ENCODE measurements at places on chromosomes 6 and 20.

DNA sequence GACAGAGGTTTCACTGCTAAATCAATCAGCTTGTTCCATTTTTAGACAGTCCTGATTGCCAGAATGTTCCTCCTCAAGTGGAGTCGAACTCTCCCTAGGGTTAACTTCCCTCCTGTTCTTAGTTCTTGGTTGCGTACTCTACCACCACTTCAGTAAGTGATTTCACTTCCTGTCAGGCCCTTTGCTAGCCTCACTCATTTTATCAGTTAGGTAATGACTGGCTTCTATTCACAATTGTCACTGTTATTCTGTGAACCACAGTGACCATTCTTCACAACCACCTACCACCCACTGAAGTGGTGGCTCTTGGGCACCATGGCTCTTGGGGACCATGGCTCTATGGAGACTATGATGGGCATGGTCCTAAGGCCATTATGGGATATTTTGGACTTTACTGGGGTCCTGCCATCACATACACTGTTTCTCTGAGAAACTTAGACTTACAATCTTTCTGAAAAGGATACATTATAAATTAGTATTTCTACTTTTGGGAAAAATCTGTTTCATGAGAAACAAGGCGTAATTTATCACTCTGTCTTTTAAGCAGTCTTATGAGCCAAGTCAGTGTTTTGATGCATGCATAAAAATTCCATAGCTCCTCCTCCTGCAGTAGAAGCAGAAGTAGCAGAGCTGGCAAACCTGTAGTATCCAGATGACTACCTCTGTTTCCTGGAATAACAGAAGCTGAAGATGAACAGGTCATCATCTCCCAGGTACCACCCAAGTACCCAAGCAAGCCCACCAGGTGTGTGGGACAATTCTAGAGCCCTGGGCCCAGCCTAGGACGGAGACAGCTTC, 66.3 kb downstream of the ATXN1 start:
- DNase-seq, result no peak

DNA sequence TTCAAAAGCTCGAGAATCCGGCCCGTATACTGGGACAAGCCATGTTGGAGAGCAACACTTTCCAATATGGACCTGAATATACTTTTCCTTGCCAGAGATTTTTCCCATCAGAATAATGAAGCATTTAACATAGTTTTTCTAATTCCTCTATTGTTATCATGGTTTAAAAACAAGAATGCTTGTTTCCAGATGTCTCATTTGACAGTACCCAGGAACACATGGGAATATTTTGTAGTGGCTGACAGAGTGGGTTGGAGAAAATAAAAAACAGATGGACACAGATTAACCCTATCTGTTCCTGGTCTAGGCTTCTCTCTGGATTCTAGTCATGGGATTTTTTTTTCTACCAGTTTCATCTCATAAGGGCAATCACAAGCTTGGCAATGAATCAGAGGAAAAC, 164.8 kb upstream of the CEP162 start:
- no peak for DNase-seq

DNA sequence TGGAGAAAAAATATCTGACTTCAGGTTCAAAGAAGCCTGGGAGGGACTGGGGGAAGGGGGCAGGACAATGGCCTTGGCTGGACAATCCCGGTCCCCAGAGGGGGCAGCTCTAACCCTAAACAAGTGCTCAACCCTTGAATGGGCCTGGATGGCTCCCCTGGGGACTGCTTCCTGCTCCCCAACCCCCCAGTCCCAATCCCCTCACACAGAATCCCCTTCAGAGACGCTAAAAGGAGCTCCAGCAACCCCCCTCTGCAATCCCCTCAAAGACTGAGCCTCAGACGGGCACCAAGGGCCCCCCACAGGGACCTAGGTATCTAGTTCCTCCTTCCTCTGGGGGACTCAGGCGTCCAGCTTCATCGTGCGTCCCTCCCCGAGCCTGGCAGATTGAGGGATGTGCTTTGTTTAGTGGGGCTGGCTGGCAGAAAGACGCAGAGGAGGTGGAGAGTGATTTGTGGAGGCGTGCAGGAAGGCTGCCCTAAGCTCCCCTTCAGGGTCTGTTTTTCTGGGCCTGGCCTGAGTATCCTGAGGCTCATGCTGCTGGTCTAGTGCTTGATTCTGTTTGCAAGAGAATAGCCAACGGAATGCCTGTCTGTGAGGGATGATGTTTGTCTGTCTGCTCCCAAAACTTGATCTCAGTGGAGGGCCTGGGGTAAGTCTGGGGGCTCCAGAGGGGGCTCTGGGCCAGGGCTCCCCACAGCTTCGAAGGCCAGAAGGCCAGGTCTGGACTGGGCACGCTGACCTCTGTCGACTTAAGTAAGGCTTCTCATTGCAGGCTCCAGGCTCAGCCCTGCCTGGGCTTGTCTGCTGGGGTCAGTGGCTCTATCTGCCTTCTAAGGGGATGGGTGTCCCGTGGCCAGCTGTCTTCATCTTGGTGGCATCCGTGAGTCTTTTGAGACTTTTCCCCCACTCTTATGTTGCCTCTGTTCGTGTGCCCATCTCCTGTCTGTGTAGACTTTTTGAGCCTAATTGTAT, 1.7 kb upstream of the POU5F1 start:
- DNase-seq, result no peak

- DNase-seq, result no peak
These were observed 100.4 kb downstream of the JAG1 start for GRCh38 chr20:10573273-10573950.

DNA sequence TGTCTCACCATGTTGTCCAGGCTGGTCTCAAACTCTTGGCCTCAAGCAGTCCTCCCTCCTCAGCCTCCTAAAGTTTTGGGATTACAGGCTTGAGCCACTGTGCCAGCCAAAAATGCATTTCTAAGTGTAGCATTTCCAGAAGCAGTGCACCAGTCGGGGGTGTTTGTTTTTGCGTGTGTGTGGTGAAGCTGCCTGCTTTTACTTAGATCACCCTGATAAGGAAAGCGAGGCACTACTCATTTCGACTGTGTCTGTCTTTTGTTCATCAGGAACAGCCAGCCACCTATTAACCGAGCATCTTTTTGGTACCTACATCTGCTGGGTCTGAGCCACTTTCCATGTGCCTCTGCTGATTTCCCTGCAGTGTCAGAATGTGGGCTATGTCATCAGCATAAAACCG, 18.7 kb downstream of the SIRT5 start:
- no peak for DNase-seq

- DNase-seq, result no peak
These were observed 43.0 kb upstream of the CD83 start for GRCh38 chr6:14074476-14075094.

DNA sequence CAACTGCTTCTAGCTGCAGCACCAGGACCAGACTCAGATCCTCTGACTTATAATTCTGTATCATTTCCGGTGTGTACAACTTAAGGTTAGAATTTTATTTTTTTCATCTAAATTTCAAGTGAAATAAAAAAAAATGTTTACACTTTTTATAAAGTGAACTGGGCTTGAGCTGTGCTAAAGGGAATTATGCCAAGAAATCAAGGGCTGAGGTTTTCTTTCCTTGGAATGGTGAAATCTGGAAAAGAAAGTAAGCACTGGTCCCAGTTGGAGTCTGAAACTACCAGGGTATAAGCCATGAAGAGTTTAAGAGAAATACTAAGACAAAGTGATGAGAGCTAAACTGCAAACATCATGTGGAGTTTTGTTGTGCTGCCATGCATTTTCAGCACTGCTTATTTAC, 21.7 kb upstream of the FYN start:
- no peak for DNase-seq

GRCh38 chr6:12698298-12698697, 18.3 kb upstream of the PHACTR1 start:
- no peak for DNase-seq

GRCh38 chr6:158068893-158069799, 87.5 kb downstream of the SYNJ2 start:
- no peak for DNase-seq

DNA sequence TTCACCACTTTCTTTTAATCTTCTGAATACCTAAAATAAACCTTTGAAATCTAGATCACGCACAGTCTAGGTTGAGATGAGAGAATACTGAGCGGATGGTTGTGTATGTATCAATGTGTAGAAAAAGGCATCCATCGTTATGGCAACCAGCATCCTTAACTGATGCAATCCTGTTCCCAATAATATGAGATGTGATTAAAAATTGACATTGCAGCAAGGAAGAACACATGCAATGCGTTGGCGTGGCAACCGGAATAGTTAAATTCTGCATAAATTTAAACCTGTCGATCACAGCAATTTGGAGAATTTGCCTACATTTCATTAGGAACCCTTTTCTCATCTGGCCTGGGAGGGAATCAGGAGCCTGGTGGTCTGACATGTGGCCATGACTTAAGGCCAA, 1.3 kb upstream of the L3MBTL1 start:
- no peak for DNase-seq

GRCh38 chr6:69758214-69758613, 38.6 kb downstream of the LMBRD1 start:
- peak; percentile 23 for DNase-seq

- DNase-seq, result no peak
These were observed 429.6 kb upstream of the JARID2 start for GRCh38 chr6:14816116-14816859.

GRCh38 chr6:53831081-53831869, 36.5 kb downstream of the LRRC1 start:
- no peak for DNase-seq

GRCh38 chr6:35486005-35486925, 10.6 kb downstream of the TEAD3 start:
- no peak for DNase-seq

DNA sequence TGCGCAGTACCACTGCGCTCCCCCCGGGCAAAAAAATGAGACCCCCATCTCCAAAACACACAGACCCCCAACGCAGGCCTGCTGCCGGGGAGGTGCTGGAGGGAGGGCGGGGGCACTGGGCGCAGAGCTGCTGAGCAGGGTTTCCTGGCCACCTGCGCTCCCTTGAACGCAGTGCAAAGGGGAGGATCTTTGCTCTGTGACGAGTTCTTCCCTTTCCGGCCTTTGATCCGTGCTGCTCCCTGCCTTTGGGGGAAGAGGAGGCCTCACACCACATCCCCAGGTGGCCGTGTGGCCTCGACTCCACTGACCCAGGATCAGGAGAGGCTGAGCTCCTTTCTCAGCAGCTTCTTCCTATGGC, 8.9 kb upstream of the COL20A1 start:
- no peak for DNase-seq

DNA sequence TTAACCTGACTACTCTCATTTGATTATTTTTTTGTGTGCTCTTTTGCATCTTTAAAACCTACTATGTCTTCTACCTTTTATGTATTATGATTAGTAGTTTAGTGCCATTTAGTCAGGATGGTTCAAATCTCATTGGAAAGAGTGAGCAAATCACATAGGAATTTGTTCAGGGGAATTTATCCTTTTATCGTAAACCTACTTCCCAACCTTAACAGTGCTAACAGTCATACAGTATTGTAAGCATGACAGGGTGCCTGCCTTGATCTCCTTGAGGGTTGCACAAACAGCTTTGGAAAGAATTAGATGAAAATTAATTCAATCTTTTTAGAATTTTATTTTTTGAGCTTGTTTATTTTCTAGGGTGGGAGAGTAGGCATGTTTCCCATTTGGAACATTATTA, 18.3 kb downstream of the RNF8 start:
- no peak for DNase-seq

- DNase-seq, result no peak
These were observed 25.1 kb upstream of the TAF8 start for GRCh38 chr6:42025066-42025844.

GRCh38 chr6:80610846-80611245, 504.4 kb downstream of the BCKDHB start:
- no peak for DNase-seq

- DNase-seq, result no peak
These were observed 762 bp downstream of the ZC3H12D start for GRCh38 chr6:149483849-149484655.

GRCh38 chr6:49519660-49520059, 19.9 kb downstream of the GLYATL3 start:
- no peak for DNase-seq

DNA sequence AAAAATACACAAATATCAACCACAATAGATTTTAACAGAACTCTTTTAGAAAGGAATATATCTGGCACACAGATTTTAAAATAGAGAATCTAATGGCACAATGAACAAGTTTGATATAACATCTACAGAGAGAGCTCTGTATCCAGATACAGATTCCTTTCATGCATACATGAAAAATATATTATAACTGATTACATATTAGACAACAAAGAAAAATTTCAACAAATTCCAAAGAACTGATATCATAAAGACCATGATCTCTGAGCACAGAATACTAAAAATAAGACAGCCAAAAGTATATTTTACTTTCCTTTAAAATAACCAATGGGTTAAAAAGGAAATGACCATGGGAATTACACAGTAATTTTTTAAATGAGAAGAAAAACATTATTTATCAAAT, 74.1 kb upstream of the MAP7 start:
- DNase-seq, result no peak

DNA sequence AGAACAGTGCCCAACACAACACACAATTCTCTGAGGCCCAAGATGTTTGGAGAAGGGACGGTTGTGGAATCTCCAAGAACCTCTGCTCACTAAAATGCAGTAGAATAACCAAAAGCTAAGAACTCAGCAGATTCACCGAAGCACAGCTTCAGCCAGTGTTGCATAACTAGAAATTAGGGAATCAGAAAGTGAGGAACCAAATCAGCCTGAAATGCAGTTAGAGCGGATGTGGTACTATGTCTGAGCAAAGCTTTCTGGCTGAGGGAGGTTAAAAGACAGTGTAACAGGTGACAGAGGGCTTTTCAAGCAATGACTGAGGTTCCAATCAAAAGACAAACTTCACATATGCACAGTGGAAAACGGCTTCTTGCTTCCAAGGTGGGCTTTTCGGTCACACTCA, 197.9 kb upstream of the KCNK16 start:
- no peak for DNase-seq

- no peak for DNase-seq
These were observed 86.2 kb downstream of the RAMACL start for GRCh38 chr6:166500246-166500645.

- DNase-seq, result peak; percentile 42
These were observed 66.3 kb downstream of the SLX4IP start for GRCh38 chr20:10501402-10501801.

DNA sequence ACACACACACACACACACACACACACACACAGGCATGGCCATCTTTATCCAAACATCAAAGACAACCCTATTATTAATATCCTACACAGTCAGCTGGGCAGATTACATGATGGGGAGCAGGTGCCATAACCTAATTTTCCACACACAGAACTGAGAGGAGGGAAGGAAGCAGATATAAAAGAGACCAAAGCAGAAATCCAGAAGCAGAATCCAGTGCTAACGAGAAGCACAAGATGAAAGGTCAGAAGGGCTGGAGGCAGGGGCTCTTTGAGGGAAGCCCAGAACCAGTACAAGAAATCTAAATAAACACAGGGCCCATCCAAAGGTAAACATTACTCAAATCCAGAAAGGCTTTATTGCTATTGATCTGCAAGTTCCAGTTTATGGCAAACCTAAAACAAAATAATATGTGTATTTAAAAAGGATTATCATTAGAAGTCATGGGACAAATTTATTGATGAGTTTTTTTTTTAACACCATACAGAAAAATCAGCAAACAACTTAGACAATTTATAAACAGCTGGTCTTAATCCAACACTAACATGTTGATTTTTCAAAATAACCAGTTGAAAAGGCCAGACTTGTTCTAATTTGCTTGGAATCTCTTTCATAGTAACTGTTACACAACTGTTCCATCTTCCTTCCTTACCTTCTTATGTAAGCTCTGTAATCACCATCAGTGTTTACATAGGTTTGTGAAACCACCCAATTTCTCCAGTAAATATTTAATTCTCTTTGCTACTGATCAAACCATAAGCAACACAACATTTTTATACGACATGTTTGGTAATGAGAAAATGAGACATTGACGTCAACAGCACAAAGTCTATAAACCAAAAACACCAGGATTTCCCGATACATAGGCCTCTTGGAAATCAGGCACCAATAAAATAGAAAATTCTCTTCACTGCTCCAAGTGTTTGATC, 34.2 kb downstream of the SLC23A2 start:
- DNase-seq, result no peak

Measured in hematopoietic multipotent progenitor cell treated with erythropoietin and hydrocortisone succinate and interleukin-3 and kit ligand, for 17 days (in vitro differentiated cells).